A673 (cell line): ENCODE measurements at places on chromosomes 7 and 10. TPM values are rescaled to one million over a fixed set of nuclear protein-coding genes. Genes with fewer than 3 reads are reported as not detected.

Gene ORC5
- total RNA-seq: 29.2 and 36.7 TPM in 2 replicates

Gene NRBF2
- 21.9 and 24.8 TPM in 2 replicates for total RNA-seq

DNA sequence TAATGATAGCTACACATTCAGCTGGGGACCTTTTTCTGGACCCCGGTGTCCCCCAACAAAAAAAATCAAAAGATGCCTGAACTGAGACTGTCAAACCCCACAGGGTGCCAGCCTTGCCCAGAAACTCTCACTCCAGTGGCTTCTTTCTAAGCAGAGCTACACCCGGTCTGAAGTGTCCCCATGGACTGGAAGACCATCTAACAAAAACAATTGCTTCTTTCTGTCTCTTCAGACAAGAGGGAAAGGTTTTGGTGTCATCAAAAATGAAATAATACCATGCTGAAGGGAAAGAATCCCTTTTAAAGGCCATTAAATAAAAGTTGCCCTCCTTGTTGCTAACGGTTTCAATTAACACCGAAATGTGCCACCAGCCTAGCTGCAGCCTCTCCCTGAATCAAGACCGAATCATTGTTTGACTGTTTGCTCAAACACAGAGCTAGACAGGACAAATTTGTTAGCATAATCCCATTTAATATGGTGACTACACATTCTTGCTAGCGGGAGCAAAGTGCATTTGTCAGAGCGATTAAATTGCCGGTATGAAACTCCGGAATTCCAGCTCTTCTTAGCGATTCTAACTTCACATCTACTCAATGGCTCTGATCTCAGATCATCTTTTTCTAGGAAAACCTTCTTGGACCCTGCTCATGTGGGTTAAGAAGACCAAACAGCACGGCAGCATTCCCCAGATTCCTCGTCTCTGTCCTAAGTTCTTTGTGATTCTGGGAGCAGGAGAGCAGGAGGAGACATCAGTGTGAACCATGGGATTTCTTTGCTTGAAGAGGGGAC, 397.5 kb upstream of the PRKCQ start:
- DNase-seq: peak; percentile 25
- H3K27me3 ChIP-seq: peaks cover 90% of the 10 kb centered on the region
- H3K4me1 ChIP-seq: no peaks in the 10 kb centered on the region
- H3K27ac ChIP-seq: no peak overlapping the region
- no peak overlapping the region for H3K4me3 ChIP-seq

Gene TEX47
- not detected in 2 replicates for total RNA-seq

DNA sequence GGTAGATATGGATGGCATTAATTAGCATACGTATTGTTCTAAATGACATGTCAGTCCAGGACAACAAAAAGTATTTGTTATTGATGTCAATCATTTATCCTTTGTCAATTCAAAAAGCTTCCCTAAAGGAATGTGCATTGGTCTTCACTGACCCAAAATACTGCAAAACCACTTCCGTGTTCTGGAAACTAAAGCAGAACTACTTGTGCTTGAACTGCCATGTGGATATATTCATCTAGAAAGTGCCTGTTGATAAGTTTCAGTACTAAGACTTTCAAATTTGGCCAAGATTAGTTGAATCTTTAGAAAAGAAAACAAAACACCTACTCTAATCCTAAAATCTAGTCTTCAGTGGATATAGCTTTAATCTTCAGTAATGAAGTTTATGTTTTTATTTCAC, 242.1 kb upstream of the PPP1R3A start:
- H3K36me3 ChIP-seq: no peaks in the 10 kb centered on the region
- H3K27me3 ChIP-seq: peaks cover 6% of the 10 kb centered on the region
- no peak overlapping the region for H3K4me3 ChIP-seq
